ENCODE measurements at places on chromosomes 11 and 22. TPM values are rescaled to one million over a fixed set of nuclear protein-coding genes. Genes with fewer than 3 reads are reported as not detected.

The OSBPL5 gene
- 48.7 TPM for total RNA-seq

The KRTAP5-2 gene
- total RNA-seq, result not detected

The BIRC3 gene
- total RNA-seq, result 53.6 TPM

The TH gene
- total RNA-seq, result not detected

The OR2AG1 gene
- not detected for total RNA-seq

The MMP8 gene
- total RNA-seq, result not detected

The LDHA gene
- 513 TPM for total RNA-seq

The PKDREJ gene
- total RNA-seq, result 0.55 TPM

The BSCL2 gene
- total RNA-seq, result 38.8 TPM

DNA sequence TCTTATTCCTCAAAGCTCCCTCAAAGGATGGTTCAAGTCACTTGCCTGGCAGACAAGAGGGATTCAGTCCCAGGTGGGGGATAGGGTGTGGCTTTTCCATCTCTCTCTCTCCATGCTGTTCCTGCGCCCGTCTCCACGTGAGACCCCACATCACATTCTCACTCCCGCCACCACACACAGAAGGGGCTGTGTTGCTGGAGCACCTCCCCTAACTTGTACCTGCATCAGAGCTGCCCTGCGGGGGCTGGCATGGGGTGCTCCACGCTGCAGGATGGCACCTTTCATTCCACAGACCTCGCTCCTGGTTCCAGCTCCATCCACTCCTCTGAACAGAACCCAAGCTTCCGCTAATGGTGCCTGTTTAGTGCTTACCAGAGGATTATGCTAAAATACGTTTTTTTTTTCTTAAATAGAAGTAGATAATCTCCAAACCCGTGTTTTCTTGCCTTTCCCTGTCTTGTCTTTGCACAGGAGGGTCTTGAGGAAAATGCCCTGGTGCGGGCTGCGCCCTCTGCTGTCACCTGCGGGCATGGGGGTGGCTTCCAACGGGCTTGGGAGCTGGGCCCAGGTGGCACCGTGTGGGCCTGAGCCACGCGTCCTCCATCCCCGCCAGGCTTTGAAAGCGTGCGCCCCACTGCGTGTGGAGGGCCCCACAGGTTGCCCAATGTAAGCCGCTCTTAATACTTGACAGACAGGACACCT, 985.6 kb downstream of the BRD1 start:
- no peak for DNase-seq

GRCh38 chr22:44211946-44212930, 31.5 kb downstream of the PARVG start:
- no peak for DNase-seq

- no peak for DNase-seq
Observed at GRCh38 chr22:32354360-32355351, 3.0 kb upstream of the RFPL3 start.

GRCh38 chr11:78039919-78040671, 17.0 kb upstream of the KCTD14 start:
- DNase-seq, result peak; percentile 82

DNA sequence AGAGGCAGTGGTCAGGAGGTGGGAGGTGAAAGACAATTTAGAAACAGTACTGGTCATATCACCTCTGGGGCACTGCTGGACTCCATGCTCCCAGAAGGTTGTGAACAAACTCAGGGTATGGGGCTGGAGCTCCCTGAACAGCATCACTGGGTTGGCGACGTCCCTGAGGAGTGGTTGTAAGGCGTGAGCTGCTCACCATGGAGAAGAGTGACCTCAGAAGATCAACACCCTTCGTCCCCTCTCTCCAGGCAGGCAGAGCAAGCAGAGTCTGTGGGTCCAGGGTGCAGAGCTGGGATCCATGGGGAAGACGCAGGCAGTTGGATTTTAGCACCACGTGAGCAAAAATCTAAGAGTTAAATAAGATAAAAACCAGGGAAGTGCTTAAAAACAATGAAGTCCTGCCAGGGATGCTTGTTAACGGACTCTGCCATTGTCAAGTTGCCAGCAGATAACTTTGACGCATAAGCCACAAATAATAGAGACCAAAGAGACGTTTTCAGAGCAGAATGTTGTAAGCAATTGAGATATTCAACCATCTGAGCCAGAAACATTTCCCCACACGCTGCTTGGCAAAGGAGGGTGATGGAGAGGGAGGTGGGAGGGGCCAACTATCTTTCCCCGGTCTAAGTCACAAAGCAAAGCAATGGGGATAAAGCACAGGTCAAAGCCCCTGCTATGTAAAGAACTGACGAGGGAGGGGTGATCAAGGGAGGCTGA, 13.6 kb downstream of the PNPLA5 start:
- DNase-seq, result no peak

- DNase-seq, result no peak
Observed at GRCh38 chr11:38460896-38461295, 1862.9 kb upstream of the RAG2 start.

DNA sequence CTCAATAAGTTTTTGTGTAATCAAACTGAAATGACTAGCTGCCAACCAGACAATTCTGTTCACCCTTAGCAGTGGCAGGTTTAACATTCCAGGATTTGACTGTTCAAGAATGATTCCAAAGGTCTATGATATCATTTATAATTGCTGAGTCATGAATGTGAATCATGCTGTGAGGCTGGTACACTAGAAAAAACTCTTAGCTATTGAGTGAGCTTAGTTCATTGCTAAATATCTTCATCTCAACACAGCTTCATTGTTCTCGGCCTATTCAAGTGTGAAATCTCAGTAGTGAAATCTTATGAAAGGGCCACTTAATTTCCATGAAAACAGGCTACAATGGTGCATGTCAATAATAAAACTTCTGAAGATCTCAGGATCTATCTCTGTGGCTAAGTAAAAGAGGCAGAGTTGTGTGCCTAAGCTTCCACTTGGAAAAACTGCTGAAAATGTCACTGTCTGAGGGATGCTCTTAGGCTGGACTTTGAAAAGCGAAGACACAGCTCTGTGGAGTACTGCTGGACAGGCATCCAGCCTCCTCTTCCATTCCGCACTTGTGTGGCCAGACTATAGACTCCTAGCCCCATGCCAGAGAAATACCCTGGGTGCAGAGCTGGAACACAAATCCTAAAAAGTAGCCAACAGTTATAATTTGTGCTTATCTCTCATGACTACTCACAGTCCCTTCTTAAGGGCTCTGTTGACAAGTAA, 12.8 kb downstream of the AQP11 start:
- DNase-seq, result no peak

GRCh38 chr11:61749591-61750217, 2.7 kb upstream of the MYRF start:
- no peak for DNase-seq

- no peak for DNase-seq
Observed at GRCh38 chr11:20397281-20397680, 9.8 kb downstream of the PRMT3 start.

- DNase-seq, result no peak
Observed at GRCh38 chr22:44909241-44909640, 100.6 kb downstream of the PHF21B start.

DNA sequence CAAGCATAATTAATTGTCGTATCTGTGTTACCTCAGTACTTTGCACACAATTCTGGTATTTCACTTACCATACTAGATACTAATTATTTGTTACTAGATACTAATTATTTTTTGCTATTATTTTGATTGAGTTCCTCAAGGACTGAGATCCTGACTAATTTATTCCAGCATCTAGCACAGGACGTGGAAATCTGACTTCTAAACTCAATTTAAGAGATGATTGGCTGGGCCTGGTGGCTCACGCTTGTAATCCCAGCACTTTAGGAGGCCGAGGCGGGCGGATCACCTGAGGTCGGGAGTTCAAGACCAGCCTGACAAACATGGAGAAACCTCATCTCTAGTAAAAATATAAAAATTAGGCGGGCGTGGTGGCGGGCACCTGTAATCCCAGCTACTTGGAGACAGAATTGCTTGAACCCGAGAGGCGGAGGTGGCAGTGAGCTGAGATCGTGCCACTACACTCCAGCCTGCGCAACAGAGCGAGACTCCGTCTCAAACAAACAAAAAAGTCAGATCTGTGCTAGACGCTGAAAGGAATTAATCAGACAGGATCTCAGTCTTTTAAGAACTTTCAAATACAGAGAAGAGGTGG, 527 bp upstream of the MRPL48 start:
- no peak for DNase-seq

- DNase-seq, result no peak
Observed at GRCh38 chr11:20289732-20290131, 73.8 kb upstream of the HTATIP2 start.
